ENCODE measurements at places on chromosomes 2 and 18. TPM values are rescaled to one million over a fixed set of nuclear protein-coding genes. Genes with fewer than 3 reads are reported as not detected.

RAB6C gene
- not detected for total RNA-seq

REG3G gene
- total RNA-seq = not detected

SERPINB2 gene
- total RNA-seq = 1.4 TPM

RNF144A gene
- 3.9 TPM for total RNA-seq

Measured in bronchial smooth muscle cell (primary cell).